ENCODE measurements at places on chromosomes 7 and 10.

DNA sequence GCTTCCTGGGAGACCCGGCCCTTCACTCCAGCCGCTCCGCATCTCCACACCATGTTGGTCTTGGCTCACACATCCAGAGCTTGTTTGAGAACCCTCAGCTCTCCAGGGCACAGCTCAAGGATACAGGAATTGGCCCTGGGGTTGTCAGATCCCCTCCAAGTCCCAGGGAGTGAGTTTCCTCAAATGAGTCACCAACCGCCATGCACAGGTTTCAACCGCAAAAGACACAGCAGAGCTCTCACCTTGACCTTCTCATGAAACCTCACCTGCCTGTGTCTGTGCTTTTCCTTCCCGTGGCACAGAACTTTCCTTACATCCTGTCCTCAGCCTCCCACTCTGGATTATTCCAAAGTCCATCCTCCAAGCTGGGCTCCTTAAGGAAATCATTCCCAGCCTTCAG, 20.6 kb downstream of the AZGP1 start:
- no peak for DNase-seq

GRCh38 chr7:22445140-22445743, 54.7 kb downstream of the STEAP1B start:
- DNase-seq = no peak

DNA sequence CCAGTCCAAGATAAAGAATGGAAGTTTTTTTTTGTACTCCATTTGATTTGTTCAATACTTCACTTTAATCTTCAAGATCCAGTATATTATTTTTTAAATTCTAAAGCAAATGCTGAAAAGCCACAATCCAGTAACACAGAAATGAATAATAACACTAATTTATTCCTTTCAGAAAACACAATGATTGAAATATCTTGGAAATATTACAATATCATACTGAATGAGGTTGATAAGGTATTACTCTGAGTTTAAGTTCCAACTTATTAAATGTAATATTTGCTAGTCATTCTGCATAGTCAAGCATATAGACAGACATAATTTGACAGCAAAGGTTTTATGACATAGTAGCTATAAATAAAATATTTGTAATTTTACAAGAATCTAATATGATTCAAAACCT, 4.4 kb downstream of the MEOX2 start:
- no peak for DNase-seq

- DNase-seq = no peak
Measured at GRCh38 chr10:24685958-24686540, 37.6 kb downstream of the ARHGAP21 start.

DNA sequence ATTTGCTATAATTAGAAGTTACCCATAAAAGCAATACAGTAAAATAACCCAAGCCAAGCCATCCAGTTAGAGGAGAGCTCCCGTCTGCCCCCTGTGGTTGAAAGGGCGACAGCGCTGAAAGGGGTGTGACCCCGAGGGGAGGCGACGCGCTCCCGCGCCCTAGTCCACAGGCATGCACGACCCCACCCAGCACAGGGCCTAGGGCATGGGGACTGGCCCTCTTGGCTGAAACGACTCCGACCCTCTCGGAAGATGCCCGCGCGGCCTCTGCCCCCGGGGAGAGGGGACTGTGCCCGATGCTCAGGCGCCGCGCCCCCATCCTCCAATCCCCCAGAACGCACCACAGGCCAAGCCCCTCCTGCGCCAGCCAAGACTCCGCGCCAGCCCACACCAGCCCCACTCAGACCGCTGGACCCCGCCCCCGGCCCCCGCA, 64.0 kb downstream of the CSGALNACT2 start:
- peak; percentile 72 for DNase-seq

DNA sequence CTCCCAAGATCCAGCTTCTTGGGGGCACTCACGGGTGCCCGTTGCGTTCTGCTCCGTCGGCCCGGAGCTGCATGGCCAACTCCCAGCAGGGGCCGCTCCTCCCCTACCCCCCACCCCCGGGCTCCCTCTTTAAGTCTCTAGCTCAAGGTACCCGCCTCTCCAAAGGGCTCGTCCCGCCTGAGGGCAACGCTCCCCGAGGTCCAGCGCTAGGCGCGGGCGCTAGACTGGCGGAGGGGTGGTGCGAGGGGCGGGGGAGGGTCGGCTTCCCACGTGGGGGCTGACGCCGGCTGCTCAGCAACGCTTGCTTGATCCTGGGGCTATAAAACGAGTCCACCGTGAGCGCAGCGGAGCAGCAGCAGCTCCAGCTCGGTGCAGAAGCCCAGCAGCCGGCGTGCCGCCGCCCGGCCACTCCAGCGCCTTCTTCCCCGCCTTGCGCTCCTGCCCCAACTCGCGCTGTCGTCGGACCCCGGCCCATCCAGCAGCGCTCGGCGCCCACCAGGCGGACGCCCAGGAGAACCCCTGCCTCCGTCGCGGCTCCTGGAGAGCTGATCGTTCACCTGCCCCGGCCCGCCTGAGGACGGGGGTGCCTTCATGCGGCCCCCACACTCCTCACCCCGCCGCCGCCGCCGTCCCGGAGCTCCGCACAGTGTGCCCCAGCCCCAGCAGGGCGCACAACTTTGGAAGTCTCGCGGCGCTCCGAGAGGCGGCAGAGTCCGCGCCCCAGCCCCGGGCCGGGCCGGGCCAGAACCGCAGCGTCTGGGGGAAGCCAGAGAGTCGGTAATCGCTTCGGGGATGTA, at the start of gene ADRA2A:
ADRA2A (plus strand) TSS at position 348 of the 797 bp plus-strand sequence. CDS start 968 bp downstream, outside the sequence.
- no peak for DNase-seq

GRCh38 chr7:124106575-124106974, 73.7 kb upstream of the TMEM229A start:
- DNase-seq = no peak

DNA sequence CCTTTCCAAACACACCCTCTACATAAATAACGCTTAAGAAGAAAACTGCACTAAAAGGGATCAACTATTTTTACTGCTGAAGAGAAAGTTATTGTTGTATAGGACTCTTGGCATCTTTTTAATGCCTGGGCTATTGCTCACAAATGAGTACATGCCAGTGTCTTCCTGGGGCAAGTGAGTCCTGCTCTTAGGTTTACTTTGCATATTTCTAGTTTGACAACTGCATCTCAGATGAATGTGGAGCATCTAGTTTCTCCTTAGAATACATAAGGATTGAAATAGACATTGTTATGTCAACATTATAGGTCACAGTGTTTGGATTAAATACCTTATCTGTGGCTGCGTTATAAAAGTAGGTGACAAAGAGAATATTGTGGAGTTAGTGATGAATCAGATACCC, 44.5 kb downstream of the PSMC2 start:
- DNase-seq = no peak

- DNase-seq = no peak
Measured at GRCh38 chr7:154919344-154920225, 83.3 kb downstream of the PAXIP1 start.

DNA sequence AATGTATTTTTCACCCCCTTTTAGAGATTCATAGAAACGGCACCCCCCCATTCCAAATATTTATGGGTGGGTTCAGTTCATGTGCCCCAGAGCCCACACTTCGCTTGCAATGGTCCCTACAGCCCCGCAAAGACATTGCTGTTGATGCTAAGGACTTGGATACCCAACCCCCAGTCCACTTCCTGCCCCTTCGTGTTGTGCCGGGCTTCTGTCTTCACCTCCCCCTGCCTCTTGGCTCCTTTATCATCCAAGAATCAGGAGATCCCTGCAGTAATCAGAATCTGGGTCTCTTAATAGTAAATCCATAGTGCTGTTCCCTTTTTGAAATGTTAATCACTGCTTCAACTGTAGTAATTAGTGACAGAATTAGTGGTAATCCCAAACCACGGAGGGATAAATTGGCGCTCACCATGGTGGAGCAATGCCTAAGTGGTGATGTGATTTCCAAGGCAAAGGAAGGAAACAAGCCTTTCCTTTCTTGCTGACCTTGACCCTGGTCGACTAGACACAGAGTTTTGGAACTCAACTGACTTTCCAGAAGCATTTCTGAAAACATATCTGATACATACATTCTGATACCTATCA, 67.7 kb downstream of the HK1 start:
- no peak for DNase-seq

DNA sequence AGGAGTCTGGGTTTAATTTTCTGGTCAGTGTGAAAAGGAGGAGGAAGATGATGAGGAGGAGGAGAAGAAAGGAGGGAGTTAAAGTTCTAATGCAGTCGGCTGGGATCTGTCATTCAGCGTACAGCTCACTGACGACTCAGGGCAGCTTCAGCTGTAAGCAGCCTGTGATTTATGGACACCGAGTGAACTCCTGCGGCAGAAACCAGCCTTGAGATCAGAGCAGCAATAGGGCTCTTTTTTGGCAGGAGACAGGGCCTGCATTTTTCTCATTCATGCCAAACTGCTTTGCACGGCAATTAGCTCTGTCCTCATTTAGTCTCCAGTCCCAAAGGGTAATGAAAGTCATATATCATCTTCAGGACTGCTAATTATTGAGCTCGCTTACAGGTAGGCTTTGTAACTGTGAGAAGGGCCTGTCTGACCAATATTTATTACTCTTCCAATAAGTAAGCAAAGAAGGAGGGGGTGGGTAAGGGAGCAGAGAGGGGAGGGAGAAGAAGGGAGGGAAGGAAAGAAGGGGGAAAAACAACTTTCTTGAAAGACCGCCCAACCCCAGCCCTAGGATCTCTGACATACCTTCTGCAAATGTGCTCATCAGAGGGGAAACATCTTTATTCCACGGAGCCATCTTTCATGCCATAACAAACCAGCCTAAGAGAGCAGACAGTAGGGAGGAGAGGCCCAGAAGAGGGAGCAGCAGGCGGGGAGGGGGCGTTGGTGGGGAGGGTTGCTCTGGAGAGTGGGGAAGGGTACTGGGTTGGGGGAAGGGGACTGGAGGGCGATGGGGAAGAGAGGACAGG, 48.1 kb upstream of the COMTD1 start:
- no peak for DNase-seq

- DNase-seq = no peak
Measured at GRCh38 chr7:123637203-123637602, 18.5 kb upstream of the LMOD2 start.

GRCh38 chr10:105024184-105024583, 383.1 kb downstream of the SORCS3 start:
- no peak for DNase-seq

DNA sequence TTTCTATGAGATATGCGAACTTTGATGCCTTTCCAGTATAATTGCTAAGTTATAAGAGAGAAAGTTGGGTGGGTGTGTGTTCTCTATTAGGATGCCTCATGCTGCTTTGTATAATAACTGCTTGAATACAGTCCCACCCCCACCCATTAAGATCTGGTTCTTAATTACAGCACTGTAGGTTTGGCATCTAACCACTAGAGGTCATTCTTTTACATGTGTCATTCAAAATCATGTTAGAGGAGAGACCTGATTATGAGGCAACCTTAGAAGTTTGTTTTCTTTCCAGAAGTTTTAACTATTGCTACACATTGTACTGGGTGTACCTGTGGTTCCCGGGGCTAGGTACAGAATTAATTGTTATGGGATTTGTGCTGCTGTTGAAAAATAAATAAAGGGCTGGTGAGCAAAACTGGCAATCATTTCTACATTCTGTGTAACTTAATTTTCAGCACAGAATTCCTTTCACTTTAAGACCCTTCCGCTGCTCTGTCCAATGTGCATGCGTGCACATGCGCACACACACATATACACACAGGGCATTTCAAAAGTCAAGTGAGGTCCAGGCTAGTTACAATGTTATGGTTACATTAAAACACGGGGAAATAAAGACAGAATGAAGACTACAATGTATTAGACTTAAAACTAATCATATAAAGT, 1156.3 kb downstream of the SORCS3 start:
- DNase-seq = no peak

DNA sequence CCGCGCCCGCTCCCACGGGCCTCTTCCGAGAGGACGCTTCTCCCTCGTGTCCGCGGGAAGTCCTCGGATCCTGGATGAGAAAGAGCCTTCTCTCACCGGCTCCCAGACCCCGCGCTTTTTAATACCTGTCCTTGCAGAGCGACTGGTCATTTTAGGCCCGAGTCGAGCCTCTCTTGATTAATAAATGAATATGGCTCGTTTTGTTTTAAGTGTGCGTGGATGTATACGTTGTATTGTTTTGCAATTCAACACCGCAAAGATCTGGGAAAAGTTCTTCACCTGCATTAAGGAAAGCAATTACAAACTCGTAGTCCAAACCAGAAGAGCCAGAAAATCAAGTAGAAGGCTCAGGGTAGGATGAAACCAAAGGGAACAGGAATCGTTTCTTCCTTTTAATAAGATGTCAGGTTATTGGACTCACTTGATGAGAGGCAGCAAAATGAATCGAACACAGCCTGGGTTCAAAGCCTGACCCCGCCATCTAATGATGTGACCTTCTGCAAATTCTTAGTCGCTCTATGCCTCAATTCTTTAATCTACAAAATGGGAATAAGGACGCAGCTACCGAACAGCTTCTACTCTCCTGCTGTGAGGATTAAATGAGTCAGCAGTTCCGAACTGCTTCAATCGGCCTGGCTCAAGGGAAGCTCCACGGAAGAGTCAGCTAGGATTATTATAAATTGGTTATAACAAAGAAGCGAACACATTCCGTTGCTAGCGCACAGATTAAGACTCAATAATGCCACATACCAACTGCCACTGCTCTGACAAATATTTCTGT, 277.8 kb upstream of the NEBL start:
- no peak for DNase-seq

DNA sequence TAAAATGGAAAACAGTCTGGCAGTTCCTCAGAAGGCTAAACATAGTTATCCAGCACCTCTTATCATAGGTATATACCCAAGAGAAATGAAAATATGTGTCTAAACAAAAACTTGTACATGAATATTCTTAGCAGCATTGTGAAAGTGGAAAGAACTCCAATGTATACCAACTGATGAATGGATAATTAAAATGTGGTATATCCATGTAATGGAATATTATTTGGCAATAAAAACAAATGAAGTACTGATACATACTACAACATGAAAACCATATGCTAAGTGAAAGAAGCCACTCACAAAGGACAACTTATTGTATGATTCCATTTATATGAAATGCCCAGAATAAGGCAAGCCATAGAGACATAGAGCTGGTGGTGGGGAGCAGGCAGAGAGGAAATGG, 32.2 kb upstream of the NAMPT start:
- DNase-seq = no peak

GRCh38 chr7:40165216-40165615, 30.4 kb downstream of the SUGCT start:
- no peak for DNase-seq

GRCh38 chr7:101410743-101411507, 48.2 kb downstream of the COL26A1 start:
- DNase-seq = peak; percentile 50

All from GM12892 (cell line).